Activated CD4-positive, alpha-beta memory T cell treated with anti-CD3 and anti-CD28 coated beads for 36 hours (primary cell): ENCODE measurements at places on chromosomes 12 and 14. TPM values are rescaled to one million over a fixed set of nuclear protein-coding genes. Genes with fewer than 3 reads are reported as not detected.

- DNase-seq: no peak
Measured at GRCh38 chr12:48958049-48958388, 732 bp upstream of the ARF3 start.

DNA sequence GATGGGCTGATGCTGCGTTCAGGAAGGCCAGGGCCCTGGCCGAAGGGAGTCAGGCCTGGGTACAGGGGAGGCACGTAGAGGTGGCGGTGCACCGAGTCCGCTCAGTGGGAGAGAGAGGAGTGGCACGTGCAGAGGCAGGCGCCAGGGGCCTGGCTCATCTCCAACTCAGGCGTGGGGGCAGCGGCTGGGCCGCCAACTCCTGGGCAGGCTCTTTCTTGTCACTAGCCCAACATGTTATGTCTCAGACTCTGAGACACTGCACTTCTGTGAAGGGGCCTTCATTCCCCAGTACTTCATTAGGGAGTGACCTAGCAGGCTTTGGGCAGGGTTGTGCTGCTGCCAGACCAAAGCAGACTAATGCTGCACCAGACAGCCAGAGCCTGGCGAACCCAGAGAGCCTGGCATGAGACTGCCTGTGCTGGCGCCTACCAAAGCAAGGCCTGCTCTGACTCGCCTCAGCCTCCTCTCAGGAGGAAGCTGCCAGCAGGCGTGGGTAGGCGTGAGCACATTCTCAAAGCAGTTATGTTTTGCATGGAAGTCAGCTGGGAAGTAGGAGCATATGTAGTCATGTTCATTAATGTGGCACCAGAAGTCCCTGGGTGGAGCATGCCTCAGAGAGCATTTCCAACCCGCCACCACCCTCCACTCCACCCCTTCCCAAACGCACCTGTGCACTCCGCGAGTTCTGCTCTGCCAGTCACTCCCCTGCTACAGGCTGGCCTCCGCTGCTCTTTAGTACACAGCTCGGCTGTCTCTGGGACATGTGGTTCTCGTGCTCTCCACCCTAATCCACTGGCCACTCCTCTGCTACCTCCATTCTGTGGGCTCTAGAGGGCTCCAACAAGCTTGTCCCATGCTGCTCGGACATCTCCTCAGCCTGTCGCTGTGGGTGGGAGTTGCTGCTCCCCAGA, 9.7 kb downstream of the CKB start:
- no peak for DNase-seq

GRCh38 chr14:79705126-79705894, 506.0 kb downstream of the DIO2 start:
- no peak for DNase-seq

CDCA3 gene
- total RNA-seq: 80.3 TPM
